NCI-H2081 treated with DMSO at 0.1 percent for 48 hours (cell line): ENCODE measurements at places on chromosomes 7 and 10.

DNA sequence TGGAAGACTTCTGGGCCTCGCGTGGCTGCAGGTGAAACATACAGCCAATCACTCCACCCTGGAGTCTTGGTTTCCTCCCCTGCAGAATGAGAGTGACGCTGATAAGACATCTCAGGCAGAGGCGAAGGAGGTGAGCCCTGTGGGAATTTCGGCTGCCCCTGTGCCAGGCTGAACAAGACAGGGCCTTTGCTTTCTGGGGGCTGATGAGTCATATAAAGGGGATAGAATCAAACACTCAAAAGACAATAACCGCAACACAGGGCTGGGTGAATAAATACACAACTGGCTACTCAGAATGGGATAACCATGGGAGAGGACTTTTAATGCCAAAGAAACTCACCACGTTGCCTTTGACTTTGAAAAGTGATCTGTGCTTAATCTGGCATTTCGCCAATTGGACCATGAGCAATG, 143.8 kb downstream of the KCNMA1 start:
- no peak for DNase-seq

GRCh38 chr7:158414486-158414961, 173.1 kb downstream of the PTPRN2 start:
- no peak for DNase-seq

DNA sequence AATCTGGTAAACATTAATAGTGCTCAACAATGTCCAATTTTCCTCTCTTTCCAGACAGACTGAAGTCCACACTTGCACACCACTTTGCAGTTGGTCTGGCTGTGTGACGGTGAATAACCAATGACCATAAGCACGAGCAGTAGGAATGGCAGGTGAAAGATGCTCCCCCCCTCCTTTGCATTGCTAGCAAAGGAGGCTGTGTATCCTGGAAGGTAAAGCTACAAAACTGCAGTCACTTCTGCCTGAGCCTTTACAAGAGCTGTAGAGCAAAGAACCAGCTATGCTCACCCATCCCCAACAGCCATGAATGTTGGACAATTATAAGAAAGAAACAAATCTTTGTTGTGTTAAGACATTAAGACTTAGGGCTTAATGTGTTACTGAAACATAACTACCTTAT, 178.0 kb downstream of the IPMK start:
- DNase-seq = no peak

DNA sequence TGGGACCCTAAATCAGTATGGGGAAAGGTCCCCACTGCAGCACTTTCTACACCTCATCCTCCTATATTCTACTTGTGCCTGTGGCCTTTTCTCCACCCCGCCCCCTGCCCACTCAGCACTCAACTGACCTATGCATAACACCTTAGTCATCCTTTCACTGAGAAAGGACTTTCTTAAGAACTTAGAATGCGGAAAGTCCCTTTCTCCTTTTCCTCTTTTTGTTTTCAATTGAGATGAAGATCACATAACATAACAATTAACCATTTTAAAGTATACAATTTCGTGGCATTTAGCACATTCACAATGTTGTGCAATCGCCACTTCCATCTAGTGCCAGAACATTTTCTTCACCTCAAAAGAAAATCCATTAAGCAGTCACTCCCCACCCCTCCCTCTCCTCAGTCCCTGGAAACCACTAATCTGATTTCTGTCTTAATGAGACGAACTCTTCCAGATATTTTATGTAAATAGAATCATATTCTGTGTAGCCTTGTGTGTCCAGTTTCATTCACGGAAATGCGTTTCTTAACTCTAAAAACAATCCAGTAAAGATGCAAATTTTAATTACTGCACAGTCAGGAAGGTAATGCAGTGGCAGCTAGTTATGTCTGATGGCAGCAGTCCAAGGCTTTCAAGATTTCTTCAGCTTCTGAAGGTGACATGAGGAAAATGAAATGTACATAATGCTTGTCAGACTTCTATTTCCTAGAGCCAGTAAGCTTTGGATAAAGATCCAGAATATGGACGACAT, 41.7 kb downstream of the FAS start:
- DNase-seq = no peak

- no peak for DNase-seq
Measured at GRCh38 chr10:57113545-57113944, 752.5 kb upstream of the ZWINT start.

- DNase-seq = peak; percentile 4
Measured at GRCh38 chr10:22805304-22805703, 90.9 kb upstream of the PIP4K2A start.

DNA sequence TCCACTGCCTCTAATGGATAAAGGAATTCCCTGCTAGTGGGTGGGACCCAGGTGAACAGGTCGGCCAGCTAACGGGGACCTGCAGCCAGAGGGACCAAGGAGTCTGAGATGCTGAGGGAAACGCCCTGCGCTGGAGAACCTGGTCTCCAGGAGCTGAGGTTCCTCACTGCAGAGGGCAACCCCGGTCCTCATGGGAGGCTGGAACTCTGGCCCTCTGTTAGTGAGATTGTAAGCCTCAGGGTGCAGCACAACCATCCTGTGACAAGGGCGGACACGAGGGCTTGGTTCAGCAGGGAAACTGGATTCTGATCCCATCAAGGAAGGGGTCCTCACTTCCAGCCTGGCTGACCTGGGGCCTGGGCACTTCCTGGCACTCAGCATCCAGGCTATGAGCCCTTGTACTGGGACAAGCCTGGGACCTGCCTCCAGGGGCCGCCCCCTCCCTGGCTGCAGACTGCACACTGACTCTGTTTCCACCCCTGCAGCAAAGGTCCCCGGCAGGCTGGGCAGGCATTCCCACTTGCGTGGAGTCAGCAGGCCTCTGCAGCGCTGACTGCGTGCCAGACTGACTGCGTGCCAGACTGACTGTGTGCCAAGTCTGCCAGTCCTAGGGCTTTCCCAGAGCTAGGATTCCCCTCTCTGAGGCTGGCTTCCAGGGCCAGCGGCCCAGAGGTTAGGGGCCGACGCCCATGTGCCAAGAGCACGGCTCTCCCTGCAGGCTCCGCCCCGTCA, 143.2 kb downstream of the MAPK8 start:
- DNase-seq = no peak

- no peak for DNase-seq
Measured at GRCh38 chr7:121012170-121012874, 23.8 kb downstream of the CPED1 start.

GRCh38 chr10:117615649-117616048, 73.1 kb downstream of the EMX2 start:
- no peak for DNase-seq

DNA sequence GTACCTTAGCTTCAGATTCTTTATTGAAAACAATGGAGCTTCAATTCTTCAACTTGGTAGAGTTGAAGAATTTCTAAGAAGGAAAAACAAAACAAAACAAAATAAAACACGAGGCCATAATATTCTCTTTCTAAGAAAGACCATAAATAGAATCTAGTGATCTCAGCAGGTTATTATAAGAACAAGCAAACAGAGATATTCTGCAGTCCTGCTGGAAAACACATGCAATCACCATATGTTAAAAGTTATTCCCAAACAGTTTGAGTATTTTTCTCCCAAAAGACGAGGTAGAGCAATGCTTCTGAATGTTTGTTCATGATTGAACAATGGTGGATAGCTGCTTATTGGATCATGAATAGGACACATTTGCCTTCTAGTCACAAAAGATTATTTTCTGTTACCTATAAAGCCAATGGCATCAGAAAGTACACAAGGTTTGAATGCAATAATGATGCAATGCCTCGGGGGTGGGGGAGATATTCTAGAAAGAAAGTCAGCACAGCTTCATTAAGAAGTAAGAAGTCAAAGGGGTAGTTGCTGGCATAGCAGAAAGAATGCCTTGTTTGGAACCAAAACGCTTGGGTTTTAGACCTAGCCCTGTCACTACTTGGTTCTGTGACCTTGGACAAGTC, 59.3 kb downstream of the CREB3L2 start:
- DNase-seq = no peak

DNA sequence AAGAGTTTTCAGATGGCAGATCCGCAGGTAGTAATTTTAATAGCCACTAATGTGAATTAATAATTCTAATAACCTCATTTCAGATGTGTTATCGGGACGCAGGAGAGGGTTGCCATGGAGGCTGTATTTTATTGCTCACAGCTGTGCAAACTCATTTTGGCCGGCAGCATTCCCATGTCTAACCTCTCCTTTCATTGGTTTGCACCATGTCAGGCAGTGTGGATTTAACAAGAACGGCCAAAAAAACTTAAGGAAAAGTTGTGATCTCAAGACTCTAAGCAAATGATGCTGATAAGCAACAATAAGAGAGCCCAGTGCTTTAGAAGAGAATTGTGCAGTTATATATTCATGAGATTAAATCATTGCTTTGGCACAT, 88.7 kb upstream of the NRP1 start:
- DNase-seq = no peak

DNA sequence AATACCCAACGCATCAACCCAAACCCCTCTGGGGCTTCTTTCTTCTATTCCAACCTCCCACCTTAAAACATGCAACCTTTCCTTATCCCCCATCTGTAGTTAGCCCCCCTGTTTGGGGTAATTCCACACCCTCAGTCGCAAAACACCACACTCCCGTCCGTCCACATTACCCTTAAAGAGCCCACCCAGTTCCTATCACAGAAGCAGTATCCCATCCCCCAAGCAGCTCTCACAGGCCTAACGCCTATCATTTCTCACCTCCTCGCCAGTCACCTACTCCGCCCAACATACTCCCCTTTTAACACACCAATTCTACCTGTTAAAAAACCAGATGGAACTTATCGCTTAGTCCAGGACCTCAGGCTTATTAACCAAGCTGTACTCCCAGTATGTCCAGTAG, 63.7 kb downstream of the LRRC17 start:
- DNase-seq = no peak

DNA sequence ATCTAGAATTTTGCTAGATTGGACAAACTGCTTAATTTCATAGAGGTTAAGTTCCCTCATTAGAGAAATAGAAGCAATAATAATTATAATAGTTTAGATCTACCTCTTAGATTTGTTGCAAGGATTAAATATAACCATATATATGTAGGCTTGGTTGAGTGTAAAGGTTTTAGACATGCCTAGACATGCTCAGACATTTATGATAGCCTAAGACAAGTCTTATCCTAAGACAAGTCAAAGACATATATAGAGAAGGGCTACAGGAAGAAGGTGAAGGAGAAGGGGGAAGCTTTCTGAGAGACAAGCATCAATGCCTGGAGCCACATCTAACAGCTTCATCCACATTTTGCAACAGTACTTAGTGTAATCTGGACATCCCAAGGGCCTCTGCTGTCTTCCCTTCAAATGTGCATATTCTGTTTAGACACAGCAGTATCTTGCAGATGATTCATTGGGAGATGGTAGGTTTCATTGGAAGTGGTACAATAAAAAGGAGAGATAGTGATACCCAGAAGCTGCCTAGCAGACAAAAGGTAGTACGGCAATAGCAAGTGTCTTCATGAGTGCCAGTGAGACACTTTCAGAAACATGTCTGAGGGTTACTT, 146.5 kb downstream of the HGF start:
- DNase-seq = no peak

DNA sequence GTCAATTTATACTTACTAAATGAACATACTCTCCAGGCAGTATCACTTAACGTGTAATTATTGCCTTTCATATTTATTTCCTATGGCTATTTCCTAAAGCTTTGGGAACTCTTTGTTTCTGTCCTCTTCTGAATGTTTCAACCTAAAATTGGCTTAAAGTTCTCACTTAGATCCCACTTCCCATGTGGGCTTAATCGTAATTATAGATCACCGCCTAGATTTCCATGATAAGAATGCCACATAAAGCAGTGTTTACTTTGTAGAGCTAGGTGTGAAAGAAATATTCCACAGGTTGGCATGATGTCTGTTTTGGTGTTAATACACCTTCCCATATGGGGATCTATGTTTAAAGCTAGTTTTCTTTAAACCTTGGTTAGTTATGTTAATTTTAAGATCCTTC, 1.5 kb downstream of the HDAC9 start:
- no peak for DNase-seq

GRCh38 chr10:28184810-28185209, 118.1 kb downstream of the MPP7 start:
- DNase-seq = no peak

- no peak for DNase-seq
Measured at GRCh38 chr10:69061305-69062161, 26.4 kb upstream of the SRGN start.

GRCh38 chr10:1149793-1150637, 93.8 kb downstream of the WDR37 start:
- DNase-seq = no peak

DNA sequence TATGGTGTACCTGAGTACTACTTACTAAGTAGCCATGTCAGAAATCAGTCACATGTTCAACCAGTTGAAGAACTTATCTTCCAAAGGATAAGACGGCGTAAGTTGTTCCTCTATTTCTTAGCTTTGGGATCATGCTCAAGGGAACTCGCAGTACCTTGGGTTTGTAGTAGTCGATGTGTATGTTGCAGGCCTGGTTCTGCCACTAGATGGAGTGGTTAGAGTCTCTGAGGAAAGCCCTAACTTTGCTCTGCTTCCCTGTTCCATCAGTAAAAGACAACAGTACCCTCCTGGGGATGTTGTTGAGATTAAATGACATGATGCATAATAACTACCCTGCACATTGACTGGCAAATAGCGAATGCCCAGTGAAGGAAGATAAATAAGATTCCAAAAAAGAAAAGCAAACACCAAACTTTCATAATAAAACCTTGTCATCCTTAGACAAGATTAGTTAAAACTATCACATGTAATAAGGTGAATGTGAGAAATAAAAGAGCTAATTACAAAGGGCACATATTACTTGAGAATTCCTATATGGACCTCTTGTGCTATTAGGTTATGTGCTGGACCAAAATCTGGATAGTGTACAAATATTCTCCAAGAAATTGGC, 165.9 kb downstream of the ABCA13 start:
- no peak for DNase-seq

- no peak for DNase-seq
Measured at GRCh38 chr10:52451817-52452216, 137.7 kb downstream of the DKK1 start.

DNA sequence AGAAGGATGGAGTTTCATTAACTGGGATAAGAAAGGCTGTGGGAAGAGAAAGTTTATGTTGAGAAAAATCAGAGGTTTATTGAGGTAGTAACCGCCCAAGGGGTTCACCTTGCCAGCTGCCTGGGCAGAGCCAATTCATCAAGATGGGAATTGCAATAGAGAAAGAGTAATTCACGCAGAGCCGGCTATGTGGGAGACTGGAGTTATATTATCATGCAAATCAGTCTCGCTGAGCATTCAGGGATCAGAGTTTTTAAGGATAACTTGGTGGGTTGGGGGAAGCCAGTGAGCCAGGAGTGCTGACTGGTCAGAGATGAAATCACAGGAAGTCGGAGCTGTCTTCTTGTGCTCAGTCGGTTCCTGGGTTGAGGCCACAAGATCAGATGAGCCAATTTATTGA, 70.6 kb downstream of the MALRD1 start:
- no peak for DNase-seq

- no peak for DNase-seq
Measured at GRCh38 chr7:137933270-137934017, 68.4 kb downstream of the CREB3L2 start.

GRCh38 chr10:92891885-92892690, 43.8 kb downstream of the EXOC6 start:
- DNase-seq = no peak
